ENCODE measurements at places on chromosomes 6 and 20. TPM values are rescaled to one million over a fixed set of nuclear protein-coding genes. Genes with fewer than 3 reads are reported as not detected.

The ANKRD66 gene
- not detected for total RNA-seq

The FAM83C gene
- 0.08 TPM for total RNA-seq

The GID8 gene
- total RNA-seq: 21.2 TPM

The MICB gene
- 7.2 TPM for total RNA-seq

The KCNK5 gene
- 1.1 TPM for total RNA-seq
